Naive thymus-derived CD8-positive, alpha-beta T cell (primary cell): ENCODE measurements at places on chromosomes 6 and 20.

DNA sequence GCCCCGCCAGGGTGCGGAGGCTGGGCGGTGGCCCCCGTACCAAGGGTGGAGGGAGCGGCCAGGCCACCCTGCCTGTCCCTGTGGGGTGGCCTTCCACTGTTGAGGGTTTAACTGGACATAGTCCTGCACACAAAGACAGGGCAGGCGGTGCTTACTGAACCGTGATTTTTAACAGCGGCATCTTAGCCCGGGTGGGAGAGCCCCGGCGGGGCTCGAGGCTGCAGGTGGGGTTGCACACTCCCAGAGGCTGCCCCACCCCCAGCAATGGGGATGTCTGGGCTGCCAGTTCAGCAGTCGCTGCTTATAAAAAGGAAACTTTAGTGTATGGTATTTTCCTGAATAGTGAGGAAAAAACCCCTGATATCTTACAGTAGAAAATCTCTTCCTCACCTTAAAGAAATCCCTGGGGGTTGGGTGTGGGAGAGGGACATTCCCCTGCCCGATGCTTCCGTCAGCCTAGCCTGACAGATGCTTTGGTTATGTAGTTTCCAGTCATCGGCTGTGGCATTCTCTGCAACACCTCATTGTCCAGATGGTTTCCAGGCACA, 79.4 kb downstream of the IRF4 start:
- DNase-seq: no peak

- DNase-seq: peak; percentile 80
These were observed 649.1 kb upstream of the GJE1 start for GRCh38 chr6:141483598-141484061.

- no peak for DNase-seq
These were observed 63.3 kb downstream of the MYLK4 start for GRCh38 chr6:2687456-2687855.

GRCh38 chr6:2464641-2465040, 219.2 kb upstream of the GMDS start:
- DNase-seq: no peak

GRCh38 chr20:13017235-13017634, 8.5 kb downstream of the SPTLC3 start:
- DNase-seq: no peak

- no peak for DNase-seq
These were observed 45.1 kb downstream of the GABRR2 start for GRCh38 chr6:89269981-89270380.

GRCh38 chr20:7038029-7038428, 270.5 kb downstream of the BMP2 start:
- no peak for DNase-seq

- no peak for DNase-seq
These were observed 35.3 kb upstream of the LAMA2 start for GRCh38 chr6:128847431-128848210.

DNA sequence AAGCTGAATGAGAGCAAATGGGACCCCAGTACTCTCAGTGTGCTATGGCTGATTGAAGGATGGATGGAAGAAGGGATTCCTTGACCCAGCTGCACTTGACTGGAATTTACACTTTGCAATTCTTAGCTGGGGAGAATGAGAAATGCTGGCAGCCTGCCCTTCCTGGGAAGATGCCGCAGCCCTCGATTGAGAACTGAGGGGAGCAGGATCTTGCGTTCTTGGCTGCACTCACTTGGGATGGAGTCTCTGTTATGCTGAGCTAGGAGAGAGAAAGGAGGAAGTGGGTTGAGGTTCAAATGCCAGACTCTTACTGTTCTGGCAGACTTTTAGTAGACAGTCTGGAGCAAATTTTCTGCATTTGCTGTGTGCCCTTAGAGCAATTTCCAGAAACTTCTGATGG, 221.2 kb downstream of the FNDC1 start:
- DNase-seq: no peak

DNA sequence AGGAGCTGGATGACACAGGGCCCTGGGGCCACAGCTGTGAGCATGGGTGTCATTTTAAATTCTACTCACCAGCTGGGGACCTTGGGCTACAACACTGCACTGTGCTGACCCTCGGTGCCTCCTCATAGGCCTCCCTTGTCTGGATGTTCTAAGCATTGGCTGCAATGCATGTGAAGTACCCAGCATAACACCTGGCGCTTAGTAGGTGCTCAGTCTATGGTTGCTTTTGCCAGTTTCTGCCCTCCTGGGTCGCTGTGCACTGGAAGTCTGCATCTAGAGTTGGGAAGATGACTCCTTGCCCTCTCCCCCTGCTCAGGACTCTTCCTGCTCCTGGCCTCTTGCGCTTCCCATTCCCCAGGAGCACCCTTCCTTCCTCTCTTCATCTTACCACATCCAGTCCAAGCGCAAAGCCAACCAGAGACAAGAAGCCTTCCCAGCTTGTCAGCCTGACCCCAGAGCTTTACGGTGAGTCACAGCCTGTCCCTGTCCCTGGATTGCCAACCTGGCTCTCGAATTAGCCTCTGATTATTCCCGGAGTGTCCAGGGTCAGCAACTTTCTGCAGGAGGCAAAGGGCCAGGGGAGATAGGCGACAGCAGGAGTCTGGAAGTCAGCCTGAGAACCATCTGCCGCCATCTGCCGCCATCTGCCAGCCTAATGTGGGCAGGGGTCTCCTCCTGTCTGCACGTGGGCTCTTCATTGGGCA, 8.8 kb downstream of the SLC13A3 start:
- no peak for DNase-seq

DNA sequence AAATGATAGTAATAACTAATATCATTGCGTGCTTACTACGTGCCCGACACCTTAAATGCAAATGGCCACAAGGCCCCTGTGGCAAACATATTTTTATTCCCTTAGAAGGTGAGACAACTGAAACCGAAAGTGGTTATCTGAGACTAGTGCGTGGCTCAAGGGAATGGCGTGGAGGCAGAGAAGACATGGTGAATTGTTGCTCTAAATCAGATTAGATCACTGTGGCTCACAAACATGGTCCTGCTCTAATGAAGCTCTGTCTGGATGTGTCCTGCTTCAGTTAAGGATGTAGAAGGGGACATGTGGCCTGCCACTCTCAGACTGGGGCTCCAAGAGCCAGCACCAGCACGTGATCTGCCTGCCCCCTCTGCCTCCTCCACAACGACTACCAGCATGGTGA, 124.2 kb upstream of the GMDS start:
- no peak for DNase-seq

DNA sequence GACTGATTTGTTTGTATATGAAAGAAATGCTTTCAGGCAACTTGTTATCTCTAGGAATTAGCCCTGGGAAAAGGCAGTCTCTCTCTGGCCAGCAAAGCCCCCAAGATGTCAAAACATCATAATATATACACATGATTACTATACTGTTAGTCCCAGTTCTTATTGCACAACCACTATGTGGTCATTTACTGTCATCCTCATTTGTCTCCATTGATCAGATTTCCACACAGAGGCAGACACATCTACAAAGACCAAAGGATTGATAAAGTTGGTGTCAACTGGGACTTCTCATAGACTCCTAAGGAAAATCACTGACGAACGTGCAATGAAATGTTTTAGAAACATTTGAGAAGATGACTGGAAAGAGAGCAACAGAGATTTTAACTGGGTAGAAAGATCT, 71.9 kb upstream of the POPDC3 start:
- no peak for DNase-seq

- DNase-seq: no peak
These were observed 179.4 kb downstream of the NRN1 start for GRCh38 chr6:5827056-5827904.

- DNase-seq: no peak
These were observed 41.6 kb upstream of the SPDEF start for GRCh38 chr6:34597605-34598353.

- DNase-seq: no peak
These were observed 57.7 kb upstream of the FERMT1 start for GRCh38 chr20:6180531-6180930.

- no peak for DNase-seq
These were observed 67.4 kb upstream of the SMIM28 start for GRCh38 chr6:138310294-138310693.

DNA sequence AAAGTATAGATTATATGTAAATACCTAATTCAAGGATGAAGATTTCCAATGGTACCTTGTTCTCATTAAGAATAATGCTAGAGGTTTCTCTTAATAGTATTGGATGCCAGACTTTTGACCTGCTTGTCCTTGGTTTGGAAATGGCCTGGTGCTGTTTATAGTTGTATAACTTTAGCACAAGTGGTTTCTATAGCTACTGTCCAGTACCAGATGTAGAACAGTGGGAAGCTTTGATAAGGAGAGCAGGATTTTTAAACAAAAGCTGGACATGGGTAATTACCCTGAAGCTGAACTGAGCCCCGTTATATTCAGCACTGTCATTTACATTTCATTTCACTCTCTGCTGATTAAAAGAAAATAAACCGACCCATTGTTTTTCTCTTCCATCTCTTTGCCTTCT, 43.7 kb downstream of the TRMT11 start:
- DNase-seq: no peak

DNA sequence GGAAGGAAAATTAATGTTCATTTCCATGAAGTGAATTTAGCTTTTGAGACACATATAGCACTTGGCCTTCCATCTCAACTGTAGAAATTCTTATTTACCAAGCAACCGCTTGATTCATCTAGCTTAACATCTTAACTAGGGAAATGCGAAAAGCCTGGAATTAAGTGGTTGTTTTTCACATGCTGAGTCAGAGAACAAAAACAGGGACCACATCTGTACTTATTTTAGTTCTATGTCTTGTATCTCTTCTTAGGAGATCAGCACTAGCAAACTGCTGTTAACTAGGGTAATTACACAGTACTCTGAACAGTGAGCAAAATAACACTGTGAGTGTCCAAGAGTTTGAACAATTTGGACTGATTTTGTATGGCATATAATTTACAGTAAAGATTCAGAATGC, 590.9 kb upstream of the NRSN1 start:
- DNase-seq: no peak

GRCh38 chr6:169981568-169981967, 230.1 kb downstream of the ERMARD start:
- no peak for DNase-seq

- DNase-seq: peak; percentile 5
These were observed 24.4 kb downstream of the SIRPD start for GRCh38 chr20:1533059-1533458.

DNA sequence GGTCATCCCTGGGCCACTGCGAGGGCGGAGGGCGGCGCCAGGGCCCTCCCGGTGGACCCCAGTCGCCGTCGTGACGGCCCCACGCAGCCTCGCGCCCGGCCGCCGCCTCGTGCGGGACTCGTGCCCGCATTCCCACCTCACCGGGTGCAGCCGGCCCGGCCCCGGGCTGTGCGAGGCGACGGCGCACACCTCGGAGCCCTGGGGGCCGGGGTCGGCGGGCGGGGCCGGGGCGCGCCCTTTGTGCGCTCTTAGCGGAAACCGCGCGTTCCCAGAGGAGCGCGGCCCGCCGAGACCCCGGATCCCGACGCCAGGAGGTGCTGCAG, 5.5 kb upstream of the DLL1 start:
- no peak for DNase-seq

DNA sequence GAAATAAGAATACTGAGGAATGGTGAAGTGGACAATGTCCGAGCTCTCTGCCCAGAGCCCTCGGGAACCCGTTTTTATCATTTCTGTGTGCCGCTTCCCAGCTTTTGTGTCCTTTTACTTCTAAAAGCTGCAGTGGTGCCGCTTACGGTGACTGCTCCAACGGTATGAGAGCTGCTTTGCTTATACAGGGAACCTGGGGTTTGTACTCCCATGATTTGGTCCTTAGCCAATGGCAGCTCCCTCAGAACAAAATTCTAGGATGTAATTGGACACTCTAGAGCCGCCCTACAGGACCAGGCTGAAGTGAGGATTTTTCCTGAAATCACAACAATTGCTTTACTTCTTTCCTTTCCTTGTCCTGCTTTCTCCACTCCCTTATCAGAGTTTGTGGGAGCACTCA, 24.2 kb upstream of the PCSK2 start:
- DNase-seq: no peak

DNA sequence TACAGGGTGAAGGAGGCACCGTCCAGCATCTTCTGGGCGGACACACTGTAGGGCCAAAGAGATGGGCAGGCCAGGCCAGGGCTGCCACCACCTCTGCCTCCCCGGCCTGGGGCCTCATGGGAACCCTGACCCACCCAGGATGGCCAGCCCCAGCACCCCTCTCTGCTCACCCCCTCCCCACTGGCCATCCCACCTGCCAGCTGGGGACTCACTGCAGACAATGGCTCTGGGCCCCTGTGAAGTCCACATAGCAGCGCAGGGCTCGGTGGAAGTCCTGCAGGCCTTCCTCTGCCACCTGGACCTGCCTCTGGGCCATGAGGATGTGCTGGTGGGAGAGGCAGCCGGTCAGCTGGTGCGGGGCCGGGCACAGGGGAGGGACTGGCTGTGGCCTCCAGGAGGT, 3.6 kb upstream of the C20orf144 start:
- DNase-seq: no peak

GRCh38 chr6:11779329-11780096, 910 bp upstream of the ADTRP start:
- no peak for DNase-seq

DNA sequence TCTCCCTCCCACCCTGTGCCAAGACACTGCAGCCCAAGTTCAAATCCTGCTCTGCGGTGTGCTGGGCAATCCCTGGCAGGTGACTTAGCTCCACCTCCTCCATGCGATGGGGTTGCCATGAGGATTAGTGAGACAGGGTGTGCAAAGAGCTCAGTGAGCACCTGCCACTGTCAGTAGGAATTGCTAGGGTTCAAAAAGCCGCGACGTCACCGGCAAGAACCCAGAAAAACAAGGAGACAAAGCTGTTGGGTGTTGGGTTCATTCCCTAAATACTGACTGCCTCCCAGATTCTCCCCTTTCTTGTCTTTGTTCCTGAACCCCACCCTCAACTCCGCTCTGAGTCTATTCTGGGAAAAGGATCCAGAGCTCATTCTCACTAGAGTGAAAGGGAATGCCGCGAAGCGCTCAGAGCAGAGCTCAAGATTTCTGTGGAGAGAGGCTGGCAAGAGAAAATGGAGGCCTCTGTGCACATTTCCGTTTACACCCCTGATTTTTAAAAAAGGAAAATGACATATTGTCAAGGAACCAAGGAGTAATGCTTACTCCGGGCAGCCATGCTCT, 13.3 kb downstream of the PMEPA1 start:
- no peak for DNase-seq

DNA sequence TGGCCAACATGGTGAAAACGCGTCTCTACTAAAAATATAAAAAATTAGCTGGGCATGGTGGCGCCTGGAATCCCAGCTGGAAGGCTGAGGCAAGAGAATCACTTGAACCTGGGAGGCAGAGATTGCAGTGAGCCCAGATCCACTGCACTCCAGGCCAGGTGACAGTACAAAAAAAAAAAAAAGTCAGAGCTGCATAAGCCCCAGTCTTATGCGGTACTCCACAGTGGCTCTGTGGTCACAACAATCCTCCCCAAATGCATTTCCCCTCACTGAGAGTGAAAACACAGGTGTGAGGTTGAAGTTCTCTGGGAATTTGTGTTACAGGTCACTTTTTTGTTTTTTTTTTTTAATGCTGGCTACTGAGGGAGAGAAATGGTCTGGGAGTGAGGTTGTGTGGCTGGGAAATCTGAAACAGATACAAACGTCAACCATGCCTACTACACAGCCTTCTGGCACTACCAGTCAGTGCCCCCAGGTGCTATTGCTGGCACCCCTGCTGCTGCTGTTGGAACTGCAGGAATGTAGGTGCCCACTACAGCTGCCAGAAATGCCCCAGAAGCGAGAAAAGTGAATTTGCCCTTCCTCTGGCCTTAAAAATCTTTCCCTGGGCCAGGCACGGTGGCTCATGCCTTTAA, 5.7 kb downstream of the MRPS26 start:
- no peak for DNase-seq
